ENCODE measurements at places on chromosomes 2 and 18.

DNA sequence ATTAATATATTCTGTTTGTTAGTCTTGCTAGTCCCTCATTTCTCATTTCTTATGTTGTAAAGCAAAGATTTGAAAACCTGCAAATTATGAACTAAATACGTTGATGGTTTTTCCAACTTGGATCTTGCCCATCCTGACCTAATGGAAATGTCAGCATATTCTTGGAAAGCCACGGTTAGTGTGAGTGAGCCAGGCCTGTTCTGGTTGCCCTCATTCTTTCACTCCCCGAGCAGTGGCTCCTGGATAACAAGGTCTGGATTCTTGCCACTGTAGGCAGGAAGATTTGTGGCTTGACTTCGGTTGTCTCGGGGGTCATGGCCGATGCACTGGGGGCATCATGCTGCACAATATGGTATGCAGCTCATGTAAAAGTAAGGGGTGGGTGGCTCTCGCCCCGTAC is 359.1 kb downstream of the MEIS1 start:
- no peak for DNase-seq

- no peak for DNase-seq
Measured at GRCh38 chr18:79681484-79682387, 2.1 kb downstream of the CTDP1 start.

DNA sequence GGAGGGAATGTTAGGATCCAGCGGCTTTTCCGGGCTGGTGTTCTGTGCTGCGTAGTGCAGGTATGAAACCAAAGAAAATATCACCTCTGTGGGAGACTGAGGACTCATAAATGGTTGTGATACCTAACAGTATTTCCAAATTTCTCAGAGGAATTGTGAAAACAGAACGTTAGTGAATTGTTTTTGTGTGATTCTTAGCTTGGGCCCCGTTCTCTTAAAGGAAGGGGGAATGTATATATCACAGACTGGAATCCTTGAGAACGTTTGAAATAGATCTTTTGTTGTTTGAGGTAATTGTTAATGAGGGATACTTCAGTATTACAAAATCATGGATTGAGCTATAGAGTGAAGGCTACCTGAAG is 834 bp downstream of the ZNF638 start:
- no peak for DNase-seq

- DNase-seq = no peak
Measured at GRCh38 chr2:107543793-107544192, 282.9 kb upstream of the RGPD4 start.

DNA sequence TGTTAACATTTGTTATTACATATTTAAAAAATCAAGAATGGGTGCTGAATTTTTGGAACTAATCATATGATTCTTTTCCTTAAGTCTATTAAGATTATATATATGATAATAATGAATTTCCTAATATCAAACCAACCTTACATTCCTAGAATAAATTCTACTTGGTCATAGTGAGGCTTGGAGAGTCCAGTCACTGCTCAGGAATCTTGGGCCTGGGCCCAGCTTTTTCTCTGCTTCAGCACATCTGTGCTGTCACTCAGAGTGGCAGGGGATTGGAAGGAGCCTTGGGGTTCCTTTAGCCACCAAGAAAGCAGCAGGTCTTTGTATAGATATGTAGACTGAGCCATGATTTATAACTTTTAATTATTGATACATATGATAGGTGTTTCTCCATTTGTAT is 19.9 kb upstream of the ZAP70 start:
- no peak for DNase-seq

DNA sequence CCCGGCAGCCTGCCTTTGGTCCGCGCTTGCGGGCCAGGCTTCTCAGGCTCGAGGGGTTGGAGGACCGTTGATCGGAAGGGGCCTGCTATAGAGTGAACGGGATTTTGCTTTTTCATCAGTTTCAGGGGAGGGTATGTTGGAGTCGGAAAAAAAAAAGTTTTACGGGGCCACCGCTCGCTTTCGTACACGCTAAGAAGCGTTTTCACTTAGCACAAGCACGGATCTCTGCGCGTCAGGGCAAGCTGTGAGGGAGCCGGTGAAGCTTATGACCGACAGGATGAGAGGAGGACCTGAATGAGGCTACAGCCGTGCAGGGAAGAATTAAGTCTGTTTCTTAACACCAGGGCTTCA is 443 bp downstream of the CPSF3 start:
- no peak for DNase-seq

All from kidney glomerular epithelial cell (primary cell).